ENCODE measurements at places on chromosomes 5 and 9.

GRCh38 chr9:102892025-102892424, 103.1 kb upstream of the CYLC2 start:
- no peak for DNase-seq

- no peak for DNase-seq
These were observed 4.3 kb upstream of the SLC36A2 start for GRCh38 chr5:151351671-151352070.

- no peak for DNase-seq
These were observed 15.8 kb downstream of the ISL1 start for GRCh38 chr5:51398875-51399642.

- DNase-seq, result no peak
These were observed at the start of gene PHF19 for GRCh38 chr9:120876842-120877240. TSS of gene PHF19 (minus strand) at chr9:120877188. CDS start at chr9:120874741, 2,447 bp downstream.

DNA sequence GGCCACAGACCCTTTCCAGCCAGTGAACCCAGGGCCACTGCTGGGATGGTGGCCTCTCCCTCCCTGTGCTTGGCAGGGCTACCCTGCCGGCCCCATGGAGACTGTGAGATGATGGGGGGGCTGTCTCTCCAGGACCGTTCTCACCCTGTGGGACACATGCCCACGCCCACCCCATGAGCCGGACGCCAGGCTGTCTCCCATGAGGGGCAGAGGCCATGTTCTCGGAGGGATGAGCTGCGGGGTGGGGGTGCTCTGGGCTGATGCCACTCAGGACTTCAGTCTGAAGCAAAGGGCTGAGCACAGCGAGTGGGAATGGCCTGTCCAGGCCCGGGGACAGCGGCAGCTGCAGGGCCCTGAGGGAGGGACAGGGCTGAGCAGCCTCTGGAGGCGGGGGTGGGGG, 88.9 kb downstream of the KCNT1 start:
- no peak for DNase-seq

DNA sequence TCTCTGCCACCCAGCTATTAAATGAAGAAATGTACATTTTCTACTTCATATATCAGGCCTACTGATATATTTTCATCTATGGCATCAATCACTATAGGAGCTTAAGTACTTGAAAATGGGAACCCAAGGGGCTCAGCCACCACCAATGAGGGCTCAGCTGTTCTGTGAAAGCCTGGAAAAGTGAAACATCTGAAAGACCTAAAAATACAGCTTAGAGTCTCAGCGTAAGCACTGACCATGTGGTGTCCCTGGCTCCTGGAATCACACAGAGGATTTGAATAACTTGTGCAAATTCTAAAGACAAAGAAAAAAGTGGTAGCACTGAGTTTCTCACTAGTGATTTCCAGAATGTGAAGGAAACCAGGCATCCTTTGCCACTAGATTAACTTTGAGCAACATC, 64.5 kb downstream of the PTPRD start:
- DNase-seq, result no peak

DNA sequence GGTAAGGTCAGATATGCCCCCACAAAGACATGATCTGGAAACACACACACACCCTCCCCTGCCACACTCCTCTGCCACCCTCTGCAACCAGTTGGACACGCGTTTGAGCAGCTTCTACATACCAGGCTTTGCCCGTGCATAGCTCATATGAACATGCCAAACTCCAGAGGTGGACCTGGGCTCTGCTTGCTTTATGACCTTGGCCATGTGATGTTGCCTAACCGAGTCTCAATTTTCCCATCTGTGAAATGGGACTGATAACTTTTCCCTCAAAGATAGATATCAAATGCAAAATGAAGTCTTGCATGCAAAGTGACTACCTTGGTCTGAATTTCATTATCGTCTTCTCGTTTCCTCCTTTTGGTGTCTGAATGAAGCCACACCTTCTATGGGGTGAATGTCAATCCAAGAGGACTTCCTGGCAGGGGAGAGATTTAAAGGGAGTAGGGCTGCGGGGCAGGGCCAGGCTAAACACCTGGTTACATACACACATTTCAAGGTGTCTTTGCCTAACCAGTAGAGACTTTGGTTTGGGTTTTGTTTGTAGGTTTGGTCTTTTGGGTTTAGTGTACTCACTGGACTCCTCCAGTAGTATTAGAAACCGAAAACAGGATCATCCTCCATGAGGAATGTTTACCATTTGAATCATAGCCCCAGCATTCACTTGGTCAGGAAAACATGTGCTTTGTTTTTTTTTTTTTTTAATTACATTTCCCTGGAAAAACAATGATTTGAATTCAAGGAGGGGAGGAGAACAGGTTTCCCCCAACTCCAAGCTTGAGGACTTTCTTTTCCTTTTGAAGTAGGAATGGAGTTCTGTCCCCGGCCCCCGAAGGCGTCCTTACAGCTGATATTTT, 63.2 kb downstream of the COL27A1 start:
- no peak for DNase-seq

GRCh38 chr9:112631313-112632070, 86.4 kb downstream of the INIP start:
- no peak for DNase-seq

DNA sequence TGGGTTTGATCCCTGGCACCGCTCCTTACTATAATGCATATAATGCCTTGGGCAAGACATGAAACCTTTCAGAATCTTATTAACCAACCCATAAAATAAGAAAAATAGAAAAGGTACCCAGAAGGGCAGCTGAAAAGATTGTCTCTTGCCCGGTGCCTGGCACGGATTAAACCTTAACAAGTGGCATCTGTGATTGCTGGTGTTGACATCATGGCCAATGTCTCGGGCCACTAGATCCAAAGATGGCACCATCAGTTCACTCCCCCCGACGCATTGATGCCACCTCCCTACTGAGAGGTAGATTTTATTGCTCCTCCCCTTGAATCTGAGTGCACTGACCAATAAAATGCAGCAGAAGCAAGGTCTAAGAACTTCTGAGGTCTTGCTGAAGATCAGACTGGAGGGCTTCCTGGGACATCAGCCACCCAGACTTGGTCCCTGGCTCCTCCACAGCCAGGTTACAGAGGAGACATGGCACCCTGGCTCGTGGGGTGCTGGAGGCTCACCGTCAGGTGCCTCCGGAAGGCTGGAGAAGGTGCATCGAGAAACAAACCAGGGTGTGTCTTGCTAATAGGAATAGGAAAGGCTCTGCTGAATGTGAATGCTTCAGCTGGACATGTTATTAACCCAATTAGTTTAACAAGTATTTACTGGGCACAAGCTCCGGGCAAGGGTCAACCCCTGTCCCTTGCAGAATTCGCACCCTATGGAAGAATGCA, 80.0 kb upstream of the COL5A1 start:
- DNase-seq, result no peak

GRCh38 chr9:21968331-21969010, 25.7 kb downstream of the CDKN2A start:
- DNase-seq, result no peak

- no peak for DNase-seq
These were observed 446.2 kb downstream of the HTR1A start for GRCh38 chr5:63516006-63516405.
